Right forelimb (tissue), 1 donor: ENCODE measurements at places on chromosomes 5 and 9.

DNA sequence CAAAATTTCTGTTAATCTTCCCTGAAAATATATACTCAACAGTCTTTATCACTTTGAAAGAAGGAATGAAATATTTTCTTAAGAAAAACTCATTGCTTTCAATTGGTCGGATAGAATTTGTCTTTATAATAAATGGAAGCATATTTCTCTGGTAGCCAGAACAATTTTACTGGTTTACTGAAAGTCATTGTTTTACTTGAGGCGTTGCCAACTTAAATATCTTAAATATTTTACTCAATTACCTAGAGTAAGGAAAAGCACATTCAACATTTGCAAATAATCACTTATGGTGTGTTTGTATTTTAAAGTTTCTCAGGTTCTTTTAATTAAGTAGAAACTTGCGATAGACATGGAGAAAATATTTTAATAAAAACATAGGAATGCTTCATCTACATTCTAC, 1181.7 kb downstream of the EFNA5 start:
- no peak for DNase-seq

DNA sequence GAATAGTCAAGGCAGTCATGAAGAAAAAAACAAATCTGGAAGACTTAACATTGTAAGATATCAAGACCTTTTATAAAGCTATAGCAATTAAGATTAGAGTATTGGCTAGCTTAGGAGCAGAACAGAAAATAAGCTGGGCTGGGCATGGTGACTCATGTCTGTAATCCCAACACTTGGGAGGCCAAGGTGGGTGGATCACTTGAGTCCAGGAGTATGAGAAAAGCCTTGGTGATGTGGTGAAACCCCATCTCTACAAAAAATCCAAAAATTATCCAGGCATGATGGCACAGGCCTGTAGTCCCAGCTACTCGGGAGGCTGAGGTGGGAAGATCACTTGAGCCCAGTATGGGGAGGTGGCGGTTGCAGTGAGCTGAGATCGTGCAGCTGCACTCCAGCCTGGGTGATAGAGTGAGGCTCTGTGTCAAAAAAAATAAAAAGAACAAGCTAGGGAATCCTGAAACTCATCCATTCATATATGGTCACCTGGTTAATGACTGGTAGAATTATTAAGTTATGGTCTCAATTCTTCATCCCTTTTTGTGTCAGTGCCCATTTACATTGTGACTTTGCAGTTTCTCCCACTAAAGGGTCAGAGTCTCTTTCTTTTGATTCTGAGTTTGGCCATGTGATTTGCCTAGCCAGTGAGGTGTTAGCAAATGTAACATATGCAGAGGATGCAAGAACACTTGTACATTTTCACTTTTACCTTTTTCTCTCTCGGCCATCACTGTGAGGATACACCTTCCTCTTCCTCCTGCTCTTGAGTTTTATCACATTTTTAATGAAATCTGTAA, 144.6 kb upstream of the SGCD start:
- no peak for DNase-seq

DNA sequence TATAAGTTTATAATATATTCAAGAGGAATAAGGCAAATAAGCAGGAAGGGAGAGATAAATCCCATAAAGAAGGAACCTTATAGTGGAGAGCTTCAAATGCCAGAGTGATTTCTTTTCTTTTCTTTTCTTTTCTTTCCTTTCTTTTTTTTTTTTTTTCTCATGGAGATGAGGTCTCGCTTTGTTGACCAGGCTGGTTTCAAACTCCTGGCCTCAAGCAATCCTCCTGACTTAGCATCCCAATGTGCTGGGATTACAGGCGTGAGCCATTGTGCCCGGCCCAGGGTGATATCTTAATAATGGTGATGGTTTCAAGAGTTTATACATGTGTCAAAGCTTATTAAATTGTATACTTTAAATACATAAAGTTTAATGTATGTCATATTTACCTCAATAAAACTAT, 19.6 kb upstream of the FOCAD start:
- no peak for DNase-seq

GRCh38 chr9:94767331-94768072, 41.0 kb downstream of the AOPEP start:
- no peak for DNase-seq
